ENCODE measurements at places on chromosomes 5 and 9.
A peak's percentile ranks its signal among the peaks of the same experiment; 100 is the strongest.

GRCh38 chr5:165209101-165209727 is 1703.8 kb downstream of the MAT2B start:
- DNase-seq = no peak

DNA sequence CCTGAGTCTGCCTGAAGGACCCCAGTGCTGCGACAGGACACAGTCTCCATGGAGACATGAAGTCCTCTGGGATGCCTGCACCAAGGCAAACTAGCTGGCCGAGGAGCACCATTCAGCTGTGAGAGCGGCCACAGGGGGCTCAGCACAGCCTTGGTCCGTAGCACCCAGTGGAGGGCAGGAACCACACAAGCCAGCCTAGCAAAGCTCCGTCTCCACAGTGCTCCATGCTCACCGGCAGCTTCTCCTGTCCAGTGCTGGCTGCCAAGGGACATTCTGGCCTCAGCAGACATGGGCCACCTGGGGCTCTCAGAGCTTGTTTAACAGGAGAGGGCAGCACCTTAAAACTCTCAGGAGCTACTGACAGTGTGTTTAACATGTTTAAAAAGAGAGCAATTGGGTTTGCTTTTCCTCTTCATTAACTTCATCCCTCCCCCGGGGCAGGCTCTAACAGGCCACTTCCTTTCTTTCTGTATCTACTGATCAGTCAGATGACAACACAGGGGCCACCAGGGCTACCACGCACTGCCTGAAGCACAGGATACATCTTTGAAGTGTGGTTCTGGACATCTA is 57.0 kb downstream of the SECISBP2 start:
- DNase-seq = no peak

DNA sequence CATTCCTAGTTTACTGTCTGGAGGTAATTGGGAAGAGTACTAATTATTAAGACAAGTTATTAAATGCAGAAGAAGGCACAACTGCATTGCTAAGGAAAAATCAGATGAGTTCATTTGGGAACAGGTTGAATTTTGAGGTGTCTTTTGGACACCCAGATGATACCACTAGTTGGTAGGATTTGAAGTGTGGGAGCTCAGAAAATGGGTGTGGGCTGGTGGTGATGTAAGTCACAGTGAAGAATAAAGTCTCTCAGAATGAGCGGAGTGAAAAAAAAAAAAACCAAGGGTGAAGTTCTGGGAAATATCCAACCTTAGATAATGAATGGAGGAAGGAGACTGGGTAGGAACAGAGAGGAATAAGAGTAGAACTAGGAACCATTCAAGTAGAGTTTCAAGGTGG is 35.6 kb upstream of the MYORG start:
- no peak for DNase-seq

GRCh38 chr5:135185481-135186065 is 151.5 kb upstream of the PITX1 start:
- no peak for DNase-seq

- peak; percentile 99 for DNase-seq
These were observed 2.0 kb upstream of the LMX1B start for GRCh38 chr9:126611592-126612325.

GRCh38 chr5:36904677-36905076 is 28.1 kb downstream of the NIPBL start:
- DNase-seq = no peak

GRCh38 chr9:126628969-126629674 is 15.4 kb downstream of the LMX1B start:
- DNase-seq = no peak

DNA sequence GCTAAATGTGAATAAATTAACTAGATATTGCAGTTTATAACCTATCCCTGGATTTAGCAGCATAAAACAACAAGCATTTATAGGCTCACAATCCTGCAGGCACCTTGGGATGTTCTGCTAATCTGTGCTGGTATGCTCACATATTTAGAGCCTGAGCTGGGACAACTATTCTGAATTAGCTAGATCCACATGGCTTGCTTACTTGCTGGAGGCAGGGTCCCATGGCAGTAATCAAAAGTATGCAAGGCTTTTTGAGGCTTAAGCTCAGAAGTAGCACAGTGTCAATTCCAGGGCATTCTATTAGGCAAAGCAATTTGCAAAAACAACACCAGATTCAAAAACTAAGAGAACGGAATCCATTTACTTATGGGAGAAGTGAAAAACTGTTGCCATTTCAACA is 745.0 kb upstream of the ACO1 start:
- DNase-seq = no peak

GRCh38 chr5:142506046-142506445 is 179.8 kb downstream of the FGF1 start:
- peak; percentile 28 for DNase-seq

GRCh38 chr5:135601466-135601865 is 22.7 kb upstream of the CXCL14 start:
- no peak for DNase-seq

DNA sequence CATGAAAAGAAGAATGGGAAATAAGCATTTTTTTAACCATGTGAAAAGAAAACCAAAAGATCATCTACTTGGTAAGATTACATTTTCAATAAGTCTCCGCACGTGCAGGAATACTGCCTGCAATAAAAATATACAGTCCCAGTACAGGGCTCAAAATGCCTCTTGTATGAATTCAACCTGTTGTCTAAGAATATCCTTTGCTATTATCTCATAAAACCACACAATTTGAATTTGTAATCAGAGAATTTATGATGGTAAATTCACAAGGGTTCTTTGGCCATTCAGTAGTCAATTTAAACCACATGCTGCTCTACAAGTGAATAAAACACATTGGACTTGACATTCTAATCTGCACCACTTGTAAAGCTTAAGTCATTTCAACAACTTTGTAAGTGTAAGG is 46.6 kb downstream of the ST8SIA4 start:
- no peak for DNase-seq

GRCh38 chr5:8493176-8493575 is 624.2 kb downstream of the MTRR start:
- no peak for DNase-seq

- no peak for DNase-seq
These were observed 1.2 kb upstream of the PURA start for GRCh38 chr5:140112685-140113179.

DNA sequence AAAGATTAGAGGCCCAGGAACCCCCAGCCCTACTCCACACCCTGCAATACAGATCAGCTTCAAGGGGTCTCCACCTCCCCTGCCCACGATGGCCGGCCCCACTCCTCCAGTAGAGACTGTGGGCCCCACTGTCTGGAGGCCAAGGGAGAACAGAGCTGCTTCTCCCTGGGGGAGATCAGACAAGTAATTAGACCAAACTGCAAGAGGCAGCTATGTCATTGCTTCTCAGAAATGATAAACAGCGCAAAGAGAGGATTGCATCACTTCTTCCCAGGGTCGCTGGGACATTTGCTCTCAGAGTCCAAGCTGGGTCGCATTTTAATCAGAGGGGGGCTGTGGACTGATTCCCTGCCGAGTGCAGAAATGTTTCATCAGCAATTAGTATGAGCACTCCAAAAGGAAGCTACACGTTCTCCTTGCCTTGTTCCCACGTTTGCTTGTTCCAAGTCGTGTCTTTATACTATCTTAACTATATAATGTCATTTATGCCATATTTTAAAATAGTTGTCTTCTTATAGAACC is 59.9 kb downstream of the ROPN1L start:
- no peak for DNase-seq

DNA sequence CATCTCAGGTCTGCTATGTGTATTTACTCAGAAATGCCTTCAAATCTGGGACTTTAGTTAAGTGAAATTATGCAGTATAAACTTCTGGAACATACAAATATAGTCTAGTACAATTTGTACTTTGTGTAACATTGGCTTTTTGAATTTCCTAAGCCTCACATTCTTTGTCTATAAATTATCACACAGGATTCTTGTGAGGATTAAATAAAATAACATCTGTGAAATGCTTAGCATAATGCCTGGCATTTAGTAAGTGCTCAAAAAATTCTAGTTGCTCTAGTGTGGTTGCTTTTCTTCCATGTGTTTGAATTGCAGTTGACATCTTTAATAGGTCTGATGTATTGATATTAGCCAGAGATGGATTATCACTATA is 2.6 kb downstream of the HMMR start:
- DNase-seq = no peak

DNA sequence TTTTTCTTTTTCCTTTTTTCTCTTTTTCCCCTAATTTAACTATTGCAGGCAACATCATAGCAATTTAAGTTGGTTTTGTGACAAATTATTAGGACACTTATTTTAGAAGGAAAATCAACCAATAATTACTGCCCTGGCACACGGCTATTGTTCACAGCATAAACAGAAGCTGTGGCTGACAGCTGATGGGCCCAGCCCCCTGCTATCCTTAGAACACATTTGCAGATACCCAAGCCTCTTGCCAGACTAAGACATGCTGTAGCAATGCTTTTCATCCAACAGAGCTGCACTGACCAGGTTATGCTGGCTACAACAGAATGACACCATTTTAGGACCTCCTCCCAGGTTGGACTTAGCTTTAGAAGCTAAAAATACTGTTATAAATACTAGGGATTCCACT is 852.7 kb upstream of the DMAC1 start:
- no peak for DNase-seq

DNA sequence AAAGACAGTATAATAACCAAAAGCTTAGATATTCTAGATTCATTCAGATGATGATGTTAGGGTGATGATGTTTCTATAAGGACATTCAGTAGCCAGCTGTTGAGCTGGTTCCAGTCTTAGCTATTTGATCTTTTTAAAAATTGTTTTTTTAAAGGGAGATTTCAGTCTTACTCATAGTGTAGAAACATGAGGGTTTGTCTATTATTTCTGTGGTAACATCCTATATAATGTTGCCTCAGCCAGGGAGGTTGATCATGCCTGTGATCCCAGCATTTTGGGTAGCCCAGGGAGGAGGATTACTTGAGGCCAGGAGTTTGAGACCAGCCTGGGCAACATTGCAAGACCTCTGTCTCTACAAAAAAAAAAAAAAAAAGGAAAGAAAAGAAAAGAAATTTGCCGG is 167.8 kb downstream of the DOCK2 start:
- DNase-seq = no peak

DNA sequence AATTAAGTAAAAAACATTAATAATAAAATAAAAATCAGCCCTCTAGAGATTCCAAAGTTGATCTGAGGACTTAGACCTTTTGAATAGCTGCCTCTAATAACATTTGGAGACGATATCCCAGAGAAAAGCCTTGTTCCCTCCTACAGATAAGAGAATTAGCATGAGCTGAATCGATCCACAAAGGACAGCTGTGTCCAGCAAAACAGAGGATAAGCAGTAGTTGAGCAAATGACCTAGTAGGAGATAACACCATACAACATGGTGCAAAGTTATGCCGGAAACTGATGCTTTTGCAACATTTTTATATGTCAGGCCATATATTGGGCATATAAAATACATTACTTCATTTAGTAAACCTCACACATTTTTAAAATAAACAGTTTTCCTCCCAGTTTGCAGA is 212.2 kb upstream of the PRR16 start:
- no peak for DNase-seq

- no peak for DNase-seq
These were observed 136.1 kb upstream of the DMAC1 start for GRCh38 chr9:7935681-7936080.

All from H54 (cell line).